Progenitor cell of endocrine pancreas (in vitro differentiated cells): ENCODE measurements at places on chromosomes 6 and 20. TPM values are rescaled to one million over a fixed set of nuclear protein-coding genes. Genes with fewer than 3 reads are reported as not detected.

GRCh38 chr6:81003156-81003555 is 749.3 kb downstream of the TENT5A start:
- DNase-seq, result no peak

GRCh38 chr20:59071216-59071615 is 28.6 kb upstream of the PRELID3B start:
- no peak for DNase-seq

DNA sequence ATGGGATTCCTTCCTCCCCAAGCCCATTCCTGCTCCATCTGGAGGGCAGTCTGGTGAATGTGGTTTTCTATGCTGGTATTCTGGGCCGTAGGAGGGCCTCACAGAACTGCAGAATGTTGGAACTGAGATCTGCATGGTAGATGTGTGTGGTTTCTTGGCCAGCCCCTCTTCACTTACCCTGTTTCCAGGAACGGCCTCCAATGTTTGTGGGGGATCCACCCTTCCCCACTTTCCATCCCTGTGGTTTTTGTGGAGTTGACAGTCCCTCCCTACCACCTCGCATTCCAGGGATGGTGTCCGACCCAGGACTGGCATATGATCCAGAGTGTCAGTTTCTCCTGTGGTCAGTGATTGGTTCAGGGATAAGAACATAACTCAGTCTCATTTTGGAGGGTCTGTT is 26.7 kb upstream of the TMEM14A start:
- no peak for DNase-seq

Gene ZC3H12D
- 0.48 and 0.71 TPM in 2 replicates for total RNA-seq

- DNase-seq, result no peak
These were observed 5.5 kb upstream of the NTSR1 start for GRCh38 chr20:62702895-62703852.

DNA sequence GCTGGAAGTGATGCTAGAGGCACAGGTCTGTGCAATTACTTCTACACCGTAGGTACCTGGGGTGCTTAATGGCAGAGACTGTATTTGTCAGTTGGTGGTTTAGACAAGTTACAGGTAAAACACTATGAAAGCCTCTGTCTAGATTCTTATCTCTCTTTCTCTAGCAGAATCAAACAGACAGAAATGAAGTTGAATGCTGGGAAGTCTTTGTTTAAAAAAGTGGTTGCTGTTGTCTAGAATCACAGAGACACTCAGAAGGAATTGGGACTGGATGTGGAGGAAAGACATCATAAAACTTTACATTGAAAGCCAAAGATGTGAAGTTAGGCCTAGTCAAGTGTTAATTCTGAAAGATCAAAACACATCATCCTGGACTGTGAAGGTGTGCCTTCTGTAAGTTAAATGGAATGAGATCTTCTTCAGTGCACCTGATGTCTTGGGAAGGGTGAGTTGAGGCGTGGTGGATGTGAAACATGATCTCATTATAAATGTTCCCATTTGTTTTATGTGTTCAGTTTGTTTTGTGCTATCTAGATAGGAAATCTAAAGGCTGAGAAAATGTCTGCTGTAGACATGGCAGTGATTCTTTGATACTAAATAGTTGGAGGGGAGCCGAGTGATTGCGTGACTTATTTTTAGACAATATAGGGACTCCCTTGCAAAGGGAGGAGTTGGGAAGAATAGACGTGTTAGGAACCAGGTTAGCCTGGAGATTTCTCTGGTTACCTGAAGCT is 290.2 kb downstream of the SOX4 start:
- no peak for DNase-seq

DNA sequence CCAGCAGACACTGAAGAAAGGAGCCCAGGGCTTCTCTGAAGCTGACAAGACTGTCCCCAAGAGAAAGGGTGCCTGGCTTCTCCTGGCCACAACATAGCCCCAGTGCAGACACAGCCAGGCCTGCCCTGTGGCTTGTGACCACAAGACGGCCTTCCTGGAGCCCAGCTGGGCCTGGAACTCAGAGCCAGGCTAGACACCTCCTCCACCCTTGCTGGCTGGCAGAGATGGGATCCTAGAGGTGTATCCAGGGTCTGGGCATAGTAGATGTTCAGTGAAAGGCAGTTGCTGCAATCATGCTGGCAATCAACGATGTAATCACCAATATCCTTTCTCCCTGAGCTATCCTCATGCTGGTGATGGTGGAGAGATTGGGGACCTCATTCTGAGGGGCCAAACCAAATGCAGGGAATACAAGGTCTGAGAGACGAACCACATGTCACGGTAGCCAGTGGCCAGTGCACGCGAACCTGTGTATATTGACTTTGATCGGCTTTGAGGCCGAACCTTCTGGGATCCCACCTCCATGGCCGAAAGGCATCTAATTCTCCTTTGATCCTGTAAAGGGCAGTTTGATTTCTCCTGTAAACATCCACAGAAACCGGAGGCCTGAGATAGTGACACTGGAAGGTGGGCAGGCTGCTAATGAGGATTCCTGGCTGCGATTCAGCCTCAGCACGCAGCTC is 115.2 kb downstream of the PSMB1 start:
- no peak for DNase-seq

DNA sequence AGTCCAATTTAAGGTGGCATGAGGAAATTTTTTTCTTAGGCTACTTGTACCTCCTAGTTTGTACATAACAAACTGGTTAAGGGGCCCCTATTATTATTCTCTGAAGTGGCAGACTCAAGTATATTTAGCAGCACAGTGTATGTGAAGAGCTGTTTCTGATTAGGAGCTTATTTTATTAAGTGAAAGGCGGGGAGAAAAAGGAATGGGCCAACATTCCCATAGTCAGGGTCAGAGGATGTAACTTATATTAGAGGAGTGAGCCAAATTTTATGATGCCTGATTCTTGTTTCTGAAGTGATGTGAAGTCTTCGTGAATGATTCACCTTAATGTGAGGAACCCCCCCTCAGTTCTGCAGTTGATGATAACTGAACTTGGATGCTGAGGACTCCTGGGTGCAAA is 2.8 kb downstream of the HECA start:
- DNase-seq, result no peak

DNA sequence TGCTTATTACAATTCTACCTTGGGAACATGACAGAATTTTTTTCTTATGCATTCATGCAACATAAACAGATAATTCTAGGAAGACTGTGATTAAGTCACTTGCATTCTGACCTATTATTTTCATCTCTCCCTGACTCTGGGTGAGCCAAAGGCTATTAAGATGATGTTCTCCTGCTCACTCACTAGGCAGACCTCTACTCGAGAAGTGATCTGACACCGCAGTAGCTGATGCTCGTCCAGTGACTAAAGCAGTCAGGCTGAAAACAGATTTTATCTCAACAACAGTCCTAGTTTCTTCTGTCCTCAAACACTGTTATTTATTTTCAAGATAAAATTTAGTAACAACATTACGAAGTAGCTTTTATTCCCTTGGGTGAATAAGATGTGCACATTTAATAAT is 17.3 kb downstream of the NAA20 start:
- DNase-seq, result no peak

Gene SLC22A2
- total RNA-seq, result not detected in 2 replicates

DNA sequence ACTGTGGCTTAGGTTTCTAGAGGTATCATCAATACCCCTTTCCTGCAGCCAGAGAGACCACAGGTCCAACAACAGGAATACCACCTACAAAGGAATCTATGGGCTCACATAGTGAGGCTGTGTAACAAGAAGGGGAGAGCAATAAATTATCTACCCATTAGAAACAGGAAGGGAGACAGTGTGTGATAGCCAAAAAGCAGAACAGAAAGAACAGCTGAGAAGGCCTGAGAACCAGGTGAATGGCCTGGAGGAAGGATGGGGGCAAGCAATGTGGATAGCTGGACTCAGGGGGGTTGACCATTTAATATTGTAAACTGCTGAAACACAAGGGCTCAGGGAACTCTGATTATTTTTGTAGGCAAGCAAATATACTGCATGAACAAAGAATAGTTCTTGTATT is 628.2 kb downstream of the COL12A1 start:
- DNase-seq, result no peak
